PC-3 (cell line): ENCODE measurements at places on chromosomes 7 and 10. TPM values are rescaled to one million over a fixed set of nuclear protein-coding genes. Genes with fewer than 3 reads are reported as not detected.

The SORCS1 gene
- total RNA-seq, result 0.11 TPM in 1 of 2 replicates, not detected in the other

The TBXAS1 gene
- 21.8 and 27.5 TPM in 2 replicates for total RNA-seq

The NPY gene
- not detected in 2 replicates for total RNA-seq

The PTTG1IP2 gene
- not detected in 2 replicates for total RNA-seq

The STK31 gene
- 0.12 and 1.6 TPM in 2 replicates for total RNA-seq

The C10orf143 gene
- 0.29 TPM in 1 of 2 replicates, not detected in the other for total RNA-seq

The SP8 gene
- total RNA-seq, result not detected in 2 replicates

The ERCC6 gene
- 36.7 and 43.0 TPM in 2 replicates for total RNA-seq

The TAS2R41 gene
- not detected in 2 replicates for total RNA-seq

The CYP3A5 gene
- not detected in 2 replicates for total RNA-seq

The GPR141 gene
- total RNA-seq, result not detected in 2 replicates
